ENCODE measurements at places on chromosomes 12 and 14.

DNA sequence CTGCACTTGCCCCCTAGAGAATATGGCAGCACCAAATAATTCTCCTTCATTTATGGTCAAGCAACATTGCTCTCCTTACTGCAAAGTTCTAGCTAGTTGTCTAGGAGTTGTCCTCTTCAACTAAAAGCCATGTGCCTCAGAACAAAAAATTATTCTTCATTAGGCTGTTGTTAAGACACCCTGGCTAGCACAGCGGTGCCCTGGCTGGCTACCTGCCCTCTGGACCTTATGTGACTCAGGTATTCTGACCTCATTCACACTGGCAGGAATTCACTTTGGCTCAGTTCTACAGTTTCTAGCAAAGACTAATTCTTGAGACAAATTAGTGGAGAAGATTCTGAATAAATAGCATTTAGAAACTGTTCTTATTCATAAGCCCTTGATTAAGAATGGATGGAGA, 224.4 kb upstream of the KRR1 start:
- DNase-seq, result no peak

GRCh38 chr12:96473394-96474093, 15.8 kb upstream of the CFAP54 start:
- no peak for DNase-seq

- no peak for DNase-seq
Measured at GRCh38 chr12:95607642-95608041, 56.4 kb upstream of the USP44 start.

DNA sequence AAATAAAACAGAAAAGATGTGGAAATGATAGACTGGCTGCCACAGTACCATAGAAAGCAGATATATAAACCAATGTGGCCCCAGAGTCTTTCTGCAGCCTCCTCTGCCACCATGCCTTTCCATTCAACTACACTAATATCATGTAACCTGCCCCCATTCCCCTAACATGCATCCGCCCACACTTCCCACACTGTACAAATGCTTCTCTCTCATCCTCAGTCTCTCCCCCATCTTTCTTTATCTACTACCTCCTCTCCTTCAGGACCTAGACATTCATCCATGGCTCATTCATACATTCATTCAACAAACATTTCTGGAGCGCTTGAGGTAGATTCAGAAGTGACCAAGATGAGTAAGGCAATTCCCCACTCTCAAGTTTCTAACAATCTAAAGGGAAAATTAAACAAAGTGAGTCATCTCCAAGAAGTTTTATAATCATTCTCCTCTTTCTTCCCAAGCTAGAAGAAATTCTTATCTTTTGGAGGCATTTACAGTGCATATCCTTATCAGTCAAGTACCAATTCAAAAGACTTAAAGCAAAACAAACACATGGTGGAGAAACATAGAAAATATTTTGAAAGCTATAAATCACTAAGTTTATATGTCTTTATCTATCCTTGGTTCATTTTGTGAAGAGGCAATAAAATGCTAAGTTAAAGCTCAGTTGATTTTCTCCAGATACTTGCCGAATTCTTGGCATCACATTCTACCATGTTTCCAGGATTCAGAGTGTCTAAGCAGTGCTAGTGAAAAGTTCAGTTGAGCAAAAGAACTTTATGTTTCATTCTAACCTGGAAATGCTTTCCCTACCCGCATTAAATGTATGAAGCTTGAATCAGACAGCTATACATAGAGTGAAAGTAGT, 70.5 kb upstream of the FRMD6 start:
- no peak for DNase-seq

DNA sequence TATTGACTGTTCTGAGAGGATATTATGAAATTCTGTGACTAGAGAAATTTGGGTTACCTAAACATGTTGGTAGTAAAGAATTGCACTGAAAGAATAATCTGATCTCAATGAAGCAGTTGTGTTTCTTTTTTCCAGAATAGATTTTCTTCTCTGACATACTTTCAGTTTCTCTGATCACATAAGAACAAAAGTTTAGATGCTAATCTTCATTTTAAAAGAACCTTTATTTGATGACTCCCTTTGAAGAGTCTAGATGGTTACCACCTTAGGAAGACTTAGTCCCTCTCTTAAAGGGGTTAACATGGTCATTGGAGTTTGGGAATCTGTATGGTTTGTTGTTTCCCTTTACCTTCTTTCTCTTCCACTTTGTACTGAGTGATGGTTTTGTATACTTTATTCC, 58.6 kb downstream of the MON2 start:
- no peak for DNase-seq

DNA sequence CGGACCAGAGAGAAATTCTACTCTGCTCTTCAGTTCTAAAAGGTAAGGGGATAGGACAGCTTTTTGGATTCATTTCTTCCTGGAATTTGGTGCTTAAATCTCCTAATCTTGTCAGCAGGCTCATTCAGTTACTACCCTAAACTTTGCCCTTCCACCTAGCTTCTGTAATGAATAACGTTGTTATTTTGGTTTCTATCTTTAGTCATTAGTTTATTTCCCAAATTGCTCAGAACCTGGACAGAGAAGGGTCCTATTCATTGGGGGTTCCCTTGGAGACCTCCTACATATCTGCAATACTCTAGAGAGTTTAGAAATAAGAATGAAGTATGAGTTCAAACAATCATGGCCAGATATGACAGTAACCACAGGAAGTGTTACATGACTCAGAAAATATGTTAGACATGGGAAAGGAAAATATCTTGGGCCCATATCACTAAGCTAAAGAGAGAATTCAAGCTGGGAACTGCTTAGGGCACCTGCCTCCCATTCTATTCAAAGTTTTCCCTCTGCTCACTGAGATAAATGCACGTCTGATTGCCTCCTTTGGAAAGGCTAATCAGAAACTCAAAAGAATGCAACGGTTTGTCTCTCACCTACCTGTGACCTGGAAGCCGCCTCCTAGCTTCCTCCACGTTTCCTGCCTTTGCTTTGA, 87.9 kb downstream of the GAS2L3 start:
- no peak for DNase-seq

DNA sequence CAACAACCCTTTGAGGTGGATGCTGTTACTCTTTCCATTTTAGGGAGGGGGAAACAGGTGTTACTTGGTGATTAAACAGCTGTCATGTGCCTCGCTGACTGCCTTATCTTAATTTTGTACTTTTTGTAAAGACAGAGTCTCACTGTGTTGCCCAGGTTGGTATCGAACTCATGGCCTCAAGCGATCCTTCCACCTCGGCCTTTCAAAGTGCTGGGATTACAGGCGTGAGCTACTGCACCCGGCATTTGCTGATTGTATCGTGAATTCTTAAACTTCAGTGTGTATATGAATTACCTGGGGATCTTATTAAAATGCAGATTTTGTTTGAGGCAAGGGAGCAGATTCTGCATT, 659 bp downstream of the PSMD9 start:
- DNase-seq, result no peak

- DNase-seq, result no peak
Measured at GRCh38 chr12:9625019-9625418, 17.3 kb upstream of the KLRB1 start.

- no peak for DNase-seq
Measured at GRCh38 chr12:92259696-92260251, 114.1 kb upstream of the BTG1 start.

DNA sequence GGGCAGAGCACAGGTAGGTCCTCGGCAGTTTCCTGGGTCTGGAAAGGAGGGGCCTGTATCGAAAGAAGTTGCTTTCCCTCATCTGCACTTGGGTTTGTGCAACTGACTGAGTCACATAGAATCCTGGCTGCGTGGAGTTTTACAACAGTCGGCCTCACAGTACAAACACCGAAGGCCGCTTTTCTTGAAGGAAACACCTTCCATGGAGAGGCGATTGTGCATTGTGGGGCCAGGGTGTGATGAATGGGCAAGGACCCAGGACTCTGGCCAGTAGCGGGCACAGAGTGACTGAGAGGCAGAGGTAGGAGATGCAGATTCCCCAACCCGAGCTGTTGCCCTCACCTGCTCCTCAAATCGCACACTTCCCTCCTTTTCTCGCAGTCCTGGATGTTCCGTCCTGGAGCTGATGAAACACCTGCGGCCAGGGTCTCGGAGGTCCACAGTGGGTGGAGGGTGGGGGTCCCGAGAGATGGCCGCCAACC, 7.7 kb downstream of the CCND2 start:
- DNase-seq, result no peak

- DNase-seq, result no peak
Measured at GRCh38 chr14:104313674-104314073, 175.3 kb downstream of the KIF26A start.

DNA sequence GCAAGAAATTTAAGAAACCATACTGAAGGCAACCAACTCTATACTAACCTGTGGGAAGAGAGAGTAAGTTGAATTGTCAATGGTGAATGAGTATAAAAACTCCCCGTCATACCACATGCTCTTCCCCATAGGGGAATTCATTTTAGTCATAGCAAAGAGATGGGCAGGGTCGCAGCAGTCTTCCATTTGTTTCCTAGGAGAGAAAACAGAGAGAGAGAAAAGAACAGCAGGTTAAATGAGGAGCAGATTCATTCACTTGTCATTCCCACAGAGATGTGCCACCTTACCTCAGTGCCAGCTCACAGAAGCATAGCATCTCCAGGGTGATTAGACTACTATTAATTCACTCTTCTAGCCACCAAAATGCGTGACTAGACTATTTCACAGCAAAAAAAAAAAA, 47.4 kb downstream of the ST8SIA1 start:
- no peak for DNase-seq

GRCh38 chr14:103056322-103057027, 874 bp downstream of the CDC42BPB start:
- no peak for DNase-seq

GRCh38 chr12:29516431-29516875, 19.0 kb upstream of the OVCH1 start:
- no peak for DNase-seq

GRCh38 chr12:21894792-21895595, 46.2 kb downstream of the ABCC9 start:
- no peak for DNase-seq

DNA sequence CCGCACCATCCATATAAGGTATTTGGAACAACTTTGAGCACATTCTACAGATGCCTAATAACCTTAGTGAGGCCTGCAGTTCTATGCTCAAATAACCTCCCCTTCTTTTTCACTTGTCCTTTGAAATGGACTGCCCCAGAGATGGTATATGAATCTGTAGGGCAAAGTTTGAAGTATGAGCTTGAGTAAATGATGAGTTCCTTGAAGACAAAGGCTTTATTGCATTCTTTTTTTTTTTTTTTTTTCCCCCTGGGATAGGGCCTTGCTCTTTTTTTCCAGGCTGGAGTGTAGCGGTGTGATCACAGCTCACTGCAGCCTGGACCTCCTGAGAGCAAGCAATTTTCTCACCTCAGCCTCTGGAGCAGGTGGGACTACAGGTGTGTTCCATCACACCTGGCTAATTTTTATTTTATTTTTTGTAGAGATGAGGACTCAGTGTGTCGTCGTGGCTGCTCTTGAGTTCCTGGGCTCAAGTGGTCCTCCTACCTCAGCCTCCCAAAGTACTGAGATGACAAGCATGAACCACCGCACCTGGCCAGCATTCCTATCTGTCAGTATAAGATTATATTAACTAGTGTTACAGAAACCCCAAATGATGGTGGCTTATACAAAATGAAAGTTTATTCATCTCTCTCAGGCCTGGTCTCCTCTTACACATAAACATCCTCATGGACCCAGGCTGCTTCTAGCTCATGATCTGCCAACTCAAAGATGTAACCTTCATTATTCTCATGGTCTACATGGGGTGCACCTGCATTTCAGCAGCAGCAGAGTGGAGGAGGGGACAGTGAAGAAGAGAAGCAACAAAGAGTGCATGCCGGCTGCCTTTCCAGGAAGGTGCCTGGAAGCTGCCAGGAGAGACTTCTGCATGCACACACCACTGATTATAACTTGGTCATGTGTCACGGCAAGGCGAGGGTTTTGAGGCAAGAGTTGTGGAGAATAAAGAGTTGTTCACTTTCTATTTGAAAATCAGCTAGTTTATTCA, 101.4 kb downstream of the DUSP16 start:
- DNase-seq, result peak; percentile 31

- no peak for DNase-seq
Measured at GRCh38 chr12:88444481-88444880, 135.8 kb downstream of the KITLG start.

GRCh38 chr12:54603872-54604271, 15.4 kb upstream of the PPP1R1A start:
- DNase-seq, result no peak

- peak; percentile 17 for DNase-seq
Measured at GRCh38 chr14:49940808-49941421, 48.0 kb downstream of the ARF6 start.

DNA sequence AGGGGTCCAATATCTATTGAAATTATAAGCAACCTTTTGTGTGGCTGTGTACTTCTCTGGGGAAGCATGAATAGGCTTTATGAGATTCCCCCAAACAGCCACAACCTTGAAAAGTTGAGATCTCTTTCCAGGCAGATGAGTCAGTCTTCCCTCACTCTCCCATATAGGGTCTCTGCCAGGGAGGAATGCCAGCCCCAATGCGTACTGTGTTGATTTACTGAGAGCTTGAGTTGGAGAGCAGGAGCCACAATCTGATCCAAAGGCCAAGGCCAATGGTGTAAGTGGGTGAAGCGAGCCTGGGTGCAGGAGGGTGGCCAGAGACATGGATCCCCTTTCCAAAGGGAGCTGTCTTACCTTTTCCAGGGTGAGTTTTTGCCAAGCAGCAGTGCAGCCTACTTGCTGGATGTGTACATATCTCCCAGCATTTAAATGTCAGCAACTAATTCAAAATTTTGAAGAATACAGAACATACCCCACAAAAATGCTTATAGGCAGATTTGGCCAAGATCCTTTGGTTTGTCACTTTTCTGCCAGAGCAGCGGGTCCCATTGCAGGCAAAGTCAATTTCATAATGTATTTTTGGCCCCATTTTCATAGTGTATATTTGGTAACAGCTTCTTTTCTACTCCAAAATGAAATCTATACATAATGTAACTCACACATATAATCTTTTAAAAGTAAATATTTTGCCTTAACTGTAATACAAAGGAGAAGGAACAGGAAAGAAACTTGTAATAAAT, 88.2 kb downstream of the TBC1D30 start:
- DNase-seq, result no peak

Data from stimulated activated CD4-positive, alpha-beta T cell treated with anti-CD3 and anti-CD28 coated beads, Interleukin-4, amount 100 ng/mL, for 4 hours (primary cell).